Dermis blood vessel endothelial cell (primary cell): ENCODE measurements at places on chromosomes 7 and 10.

DNA sequence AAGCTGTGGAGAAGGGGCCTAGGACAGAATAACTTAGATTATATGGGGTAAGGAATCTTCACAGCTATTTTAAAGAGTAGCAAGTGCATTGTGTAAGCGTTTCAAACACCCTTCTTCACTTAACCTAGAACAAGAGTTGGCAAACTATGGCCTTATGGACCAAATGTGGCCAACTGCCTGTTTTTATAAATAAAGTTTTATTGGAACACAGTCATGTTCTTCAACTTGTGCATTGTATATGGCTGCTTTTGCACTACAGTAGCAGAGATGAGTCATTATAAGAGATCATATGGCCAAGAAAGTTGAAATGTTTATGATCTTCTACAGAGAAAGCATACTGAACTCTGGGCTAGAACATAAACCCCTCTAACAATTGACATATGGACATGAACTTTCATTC, 187.8 kb downstream of the ETV1 start:
- peak; percentile 11 for DNase-seq

DNA sequence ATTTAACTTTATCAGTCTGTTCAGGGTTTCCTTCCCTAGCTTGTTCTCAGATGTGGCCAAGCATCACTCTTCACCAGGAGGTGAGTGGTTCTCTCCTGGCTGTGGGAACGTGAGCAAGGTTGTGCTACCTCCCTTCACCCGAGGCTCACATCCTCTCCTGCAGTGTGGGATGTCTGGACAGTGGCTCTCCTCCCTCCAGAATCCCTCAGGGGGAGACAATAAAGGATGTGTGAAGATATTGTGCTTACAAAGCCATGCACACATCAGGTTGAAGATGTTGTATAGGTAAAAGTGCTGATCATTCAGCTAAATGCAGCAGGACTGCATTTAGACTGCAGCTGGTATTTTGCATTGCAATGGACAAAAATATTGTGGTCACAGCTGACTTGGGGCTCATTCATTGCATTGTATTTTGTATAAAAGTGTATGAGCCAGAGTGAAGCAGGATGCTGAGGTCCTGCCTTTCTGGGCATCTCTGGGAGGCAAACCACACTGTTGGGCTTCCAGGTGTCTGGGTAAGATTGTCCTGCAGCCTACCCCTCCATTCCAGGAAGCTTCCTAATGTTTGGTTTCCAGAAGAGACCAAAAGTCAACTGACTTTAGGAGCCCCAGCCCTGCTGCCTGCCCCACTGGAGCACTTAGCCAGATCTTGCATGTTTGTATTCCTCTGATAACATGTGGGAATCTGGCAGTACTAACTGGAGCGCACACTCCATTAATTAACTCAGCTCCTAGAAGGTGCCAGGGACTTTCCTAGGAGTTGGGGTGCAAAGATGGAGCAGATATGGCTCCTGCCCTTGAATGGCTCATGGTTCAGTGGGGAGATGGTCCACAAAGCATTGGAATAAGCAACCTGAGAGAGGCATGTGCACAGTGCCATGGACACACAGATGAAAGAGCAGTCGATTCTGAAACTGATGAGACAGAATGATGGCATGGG, 292.5 kb upstream of the ZNF32 start:
- DNase-seq, result no peak

GRCh38 chr7:9488555-9488954, 1055.1 kb downstream of the NXPH1 start:
- DNase-seq, result no peak

DNA sequence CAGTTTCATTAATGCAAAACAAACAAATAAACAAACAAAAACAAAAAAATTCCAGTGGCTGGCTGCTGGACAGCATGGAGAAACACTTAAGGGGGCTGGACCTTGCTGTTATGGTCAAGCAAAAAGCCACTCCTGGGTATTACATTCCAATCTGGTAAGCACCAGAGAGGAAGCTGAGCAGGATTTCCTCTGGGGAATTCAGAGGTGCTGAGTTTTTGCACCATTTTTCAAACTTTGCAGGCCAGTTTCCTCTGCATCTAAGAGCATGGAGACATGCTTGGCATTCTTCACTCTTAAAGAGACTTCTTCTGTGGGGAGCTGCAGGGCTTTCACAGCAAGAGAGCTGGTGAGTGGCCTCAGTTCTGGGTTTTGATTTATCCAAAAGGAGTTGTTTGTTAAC, 84.5 kb downstream of the FZD1 start:
- peak; percentile 79 for DNase-seq

DNA sequence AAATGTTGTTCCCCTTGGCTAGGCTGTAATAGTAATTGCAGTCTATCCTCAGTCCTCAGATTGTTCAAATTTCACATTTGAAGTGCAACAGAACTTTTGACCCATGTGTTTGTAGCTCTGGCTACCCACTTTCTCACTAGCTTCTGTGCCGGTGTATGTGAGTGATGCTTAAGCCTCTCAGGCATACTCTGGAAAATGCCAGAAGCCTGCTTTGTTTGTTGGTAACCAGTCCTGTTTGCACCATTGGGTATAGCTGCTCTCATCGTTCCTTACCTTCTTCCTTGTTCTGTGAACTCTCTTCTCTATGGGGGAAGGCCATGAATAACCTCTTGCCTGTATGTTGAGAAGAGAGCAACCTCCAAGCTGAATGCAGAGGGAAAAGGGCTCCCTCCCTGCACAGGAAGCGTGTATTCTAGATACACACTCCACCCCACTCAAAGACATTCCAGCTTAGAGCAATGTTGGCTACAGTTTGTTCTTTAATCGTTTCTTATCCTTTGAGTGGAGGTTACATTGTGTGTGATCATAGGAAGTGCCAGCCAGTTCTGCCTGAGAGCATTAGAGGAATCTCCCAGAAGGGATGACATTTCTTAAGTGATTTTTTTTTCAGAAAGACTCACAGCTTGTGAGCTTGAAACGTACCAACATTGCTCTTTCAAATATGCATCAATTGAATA, 40.5 kb downstream of the C1QL3 start:
- DNase-seq, result no peak

GRCh38 chr10:10800961-10801360, 216.7 kb upstream of the CELF2 start:
- no peak for DNase-seq

- DNase-seq, result no peak
Measured at GRCh38 chr7:144474800-144475615, 71.5 kb upstream of the NOBOX start.
